ENCODE measurements at places on chromosomes 5 and 9. TPM values are rescaled to one million over a fixed set of nuclear protein-coding genes. Genes with fewer than 3 reads are reported as not detected.

DNA sequence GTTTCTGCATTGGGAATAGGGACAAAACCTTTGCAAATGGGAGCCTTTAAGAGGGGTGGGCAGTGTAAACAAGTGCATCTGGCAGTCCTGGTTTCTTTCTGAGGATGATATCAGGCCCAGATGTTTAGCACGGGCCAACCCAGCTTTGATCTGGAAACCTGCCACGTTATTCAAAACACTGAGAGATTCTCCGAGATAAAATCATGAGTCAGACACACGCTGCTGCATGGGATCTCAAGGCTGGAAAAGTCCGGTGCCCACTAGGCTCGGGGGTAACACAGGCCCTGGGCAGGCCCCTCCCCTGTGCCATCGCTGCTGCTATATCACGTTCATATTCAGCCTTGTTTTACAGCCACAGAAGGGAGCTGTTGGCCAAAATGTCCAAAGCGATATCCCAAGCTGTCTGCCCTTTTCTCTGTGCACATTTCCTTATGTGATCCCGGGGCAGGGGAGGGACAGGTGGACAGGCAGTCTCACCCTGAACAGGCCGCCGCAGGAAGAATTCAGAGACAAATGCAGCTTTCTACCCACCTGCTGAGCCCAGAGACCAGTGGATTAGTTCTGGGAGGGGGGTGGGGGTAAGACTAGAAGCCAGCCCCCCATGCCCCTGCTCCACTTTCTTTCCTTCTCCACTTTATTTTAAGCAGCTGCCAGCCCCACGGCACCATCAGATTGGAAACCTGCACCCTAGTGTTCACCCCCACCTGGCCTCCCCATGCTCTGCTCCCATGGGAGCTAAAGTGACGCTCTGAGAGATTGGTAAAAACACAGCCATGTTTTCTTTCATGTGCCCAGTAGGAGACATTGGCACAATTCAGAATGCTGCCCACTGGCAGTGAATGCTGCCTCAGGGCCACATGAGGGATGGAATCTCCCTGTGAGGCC is 63.1 kb downstream of the TMOD1 start:
- H3K36me3 ChIP-seq = no peaks in the 10 kb centered on the region
- H3K27me3 ChIP-seq = no peaks in the 10 kb centered on the region
- H3K4me1 ChIP-seq = no peaks in the 10 kb centered on the region
- H3K4me3 ChIP-seq = no peak overlapping the region

DNA sequence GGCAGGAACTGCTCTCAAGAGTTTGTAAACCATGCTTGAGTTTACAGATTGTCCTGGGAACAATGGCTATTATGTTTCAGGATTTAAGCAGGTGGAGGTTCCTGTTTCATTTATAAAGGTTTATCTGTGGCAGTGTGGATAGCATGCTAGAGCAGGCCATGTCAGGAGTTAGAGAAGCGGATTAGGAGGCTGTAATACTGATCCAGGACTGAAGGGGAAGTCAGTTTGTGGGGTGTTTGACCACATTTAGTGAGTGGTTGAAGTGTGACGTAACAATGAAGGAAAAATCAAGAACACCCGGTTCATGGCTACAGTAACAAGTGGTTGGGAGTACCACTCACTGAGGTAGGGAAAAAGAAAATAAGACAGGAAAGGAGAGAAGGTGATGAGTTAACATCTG is 299.0 kb downstream of the TLR4 start:
- H3K27ac ChIP-seq = no peak overlapping the region
- H3K4me3 ChIP-seq = no peak overlapping the region

- no peaks in the 10 kb centered on the region for H3K4me1 ChIP-seq
- no peak overlapping the region for H3K27ac ChIP-seq
- H3K4me3 ChIP-seq = no peak overlapping the region
Measured at GRCh38 chr5:170627271-170627670, 123.5 kb downstream of the KCNIP1 start.

DNA sequence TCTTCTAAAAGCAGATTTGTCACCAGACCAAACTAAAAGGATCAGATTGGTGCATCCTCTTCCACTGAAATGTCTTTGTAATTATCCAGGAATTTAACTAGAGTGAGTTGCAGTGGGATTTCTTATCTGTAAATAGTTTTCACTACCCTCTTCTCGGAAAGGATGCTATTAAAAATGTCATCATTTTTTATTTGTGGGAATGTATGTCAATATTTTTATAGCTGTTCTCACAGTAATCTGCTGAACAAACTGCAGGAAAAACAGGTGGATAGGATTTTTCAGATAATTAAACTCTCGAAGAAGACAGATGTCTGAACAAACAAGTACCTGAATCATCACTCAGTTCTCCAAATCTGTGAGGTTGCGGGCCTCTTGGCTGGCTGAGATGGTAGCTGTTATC is 62.7 kb downstream of the RAB14 start:
- H3K4me3 ChIP-seq = no peak overlapping the region
- no peak overlapping the region for H3K27ac ChIP-seq
- H3K36me3 ChIP-seq = peaks cover 40% of the 10 kb centered on the region
- no peaks in the 10 kb centered on the region for H3K27me3 ChIP-seq

GRCh38 chr9:79623799-79624721 is 52.3 kb downstream of the TLE4 start:
- no peak overlapping the region for H3K27ac ChIP-seq
- H3K27me3 ChIP-seq = no peaks in the 10 kb centered on the region
- no peak for DNase-seq
- H3K4me3 ChIP-seq = no peak overlapping the region
- H3K4me1 ChIP-seq = no peaks in the 10 kb centered on the region
- H3K36me3 ChIP-seq = no peaks in the 10 kb centered on the region

- no peak for DNase-seq
- no peak overlapping the region for H3K27ac ChIP-seq
- no peaks in the 10 kb centered on the region for H3K36me3 ChIP-seq
- no peaks in the 10 kb centered on the region for H3K4me1 ChIP-seq
Measured at GRCh38 chr9:27766073-27766835, 193.0 kb upstream of the C9orf72 start.

DNA sequence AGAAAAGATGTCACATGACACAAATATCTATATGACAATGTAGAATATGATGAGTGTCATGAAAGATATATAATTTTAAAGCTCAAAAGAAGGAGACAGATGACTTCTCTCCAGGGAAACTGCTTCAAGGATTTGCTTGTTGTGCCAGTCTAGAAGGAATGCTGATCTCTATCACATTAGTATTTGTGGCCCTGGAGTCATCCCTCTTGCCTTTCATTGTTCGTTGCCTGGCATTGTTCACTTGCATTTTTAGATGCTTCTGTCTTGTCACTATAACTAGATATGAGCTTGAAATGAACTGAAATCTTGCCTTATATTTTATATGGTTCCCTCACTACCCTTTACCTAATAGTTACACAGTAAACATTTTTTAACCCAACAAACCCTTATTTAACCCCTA is 207.5 kb downstream of the ZNF608 start:
- H3K36me3 ChIP-seq = no peaks in the 10 kb centered on the region
- H3K27me3 ChIP-seq = no peaks in the 10 kb centered on the region
- no peak for DNase-seq
- H3K4me1 ChIP-seq = no peaks in the 10 kb centered on the region

- no peaks in the 10 kb centered on the region for H3K36me3 ChIP-seq
- no peak overlapping the region for H3K4me3 ChIP-seq
- no peaks in the 10 kb centered on the region for H3K4me1 ChIP-seq
- DNase-seq = no peak
Measured at GRCh38 chr5:52789378-52789777, 1.7 kb downstream of the ITGA1 start.

GRCh38 chr5:35822511-35822910 is 34.2 kb upstream of the IL7R start:
- H3K4me1 ChIP-seq = no peaks in the 10 kb centered on the region
- DNase-seq = no peak
- no peaks in the 10 kb centered on the region for H3K27me3 ChIP-seq
- H3K27ac ChIP-seq = no peak overlapping the region

DNA sequence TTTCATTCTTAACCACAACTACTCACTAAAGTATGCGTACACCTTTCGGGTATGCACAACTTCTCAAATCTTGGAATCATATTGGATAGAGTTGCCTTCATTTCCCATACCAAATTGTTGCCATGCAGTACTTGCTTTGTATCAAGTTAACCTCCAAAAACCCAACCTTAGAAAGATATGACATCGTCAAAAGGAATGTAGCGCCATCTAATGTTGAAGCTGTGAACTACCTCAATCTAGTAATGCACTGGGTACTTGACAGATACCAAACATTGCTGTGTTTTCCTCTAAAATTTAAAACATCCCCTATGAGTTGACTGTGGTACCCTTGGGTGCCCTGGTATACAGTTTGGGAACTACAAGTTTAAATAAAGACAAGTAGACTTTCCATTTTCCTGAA is 318.4 kb downstream of the ARL15 start:
- no peaks in the 10 kb centered on the region for H3K27me3 ChIP-seq
- H3K4me1 ChIP-seq = peaks cover 7% of the 10 kb centered on the region
- no peak for DNase-seq
- H3K4me3 ChIP-seq = no peak overlapping the region
- H3K36me3 ChIP-seq = no peaks in the 10 kb centered on the region
- H3K27ac ChIP-seq = no peak overlapping the region

DNA sequence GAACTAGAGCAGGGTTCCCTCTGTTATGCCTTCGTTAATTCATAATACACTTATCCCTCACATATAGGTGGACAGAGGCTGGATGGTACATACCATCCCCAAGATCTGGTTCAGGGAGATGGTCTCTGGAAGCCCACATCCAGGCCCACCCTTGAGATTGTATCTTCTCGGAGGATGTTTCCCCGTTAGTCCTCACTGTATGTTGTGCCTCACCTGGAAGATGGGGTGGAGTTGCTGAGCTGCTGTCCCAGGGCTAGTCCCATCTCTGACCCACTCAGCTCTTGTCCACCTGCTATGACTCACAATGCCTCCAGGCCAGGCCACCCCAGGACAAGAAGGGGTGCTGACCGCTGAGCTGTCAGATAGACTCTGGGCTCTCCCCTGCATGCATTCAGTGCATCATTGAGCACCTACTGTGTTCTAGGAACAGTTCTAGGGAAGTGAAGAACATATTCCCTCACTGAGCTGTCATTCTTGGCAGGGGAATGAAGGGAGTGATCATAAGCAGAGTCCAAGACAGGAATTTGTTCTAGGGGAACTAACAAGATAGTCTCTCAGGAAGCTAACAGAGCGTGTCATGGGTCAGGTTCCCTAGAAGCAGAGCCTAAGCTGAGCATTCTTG is at the start of gene CBY3:
Gene CBY3 (minus strand): TSS at position 255 of the 622 bp plus-strand sequence. CDS start 116 bp downstream, at position 139.
- DNase-seq = no peak
- H3K27me3 ChIP-seq = no peaks in the 10 kb centered on the region
- peaks cover 3% of the 10 kb centered on the region for H3K4me1 ChIP-seq
- H3K4me3 ChIP-seq = no peak within 1 kb of the TSS
- H3K27ac ChIP-seq = no peak within 1 kb of the TSS

- DNase-seq = no peak
- H3K36me3 ChIP-seq = peaks cover 47% of the 10 kb centered on the region
- H3K4me3 ChIP-seq = no peak overlapping the region
- no peaks in the 10 kb centered on the region for H3K27me3 ChIP-seq
- H3K27ac ChIP-seq = no peak overlapping the region
- no peaks in the 10 kb centered on the region for H3K4me1 ChIP-seq
Measured at GRCh38 chr9:13110766-13111417, 168.6 kb downstream of the MPDZ start.

GRCh38 chr9:89815061-89815902 is 210.5 kb downstream of the GADD45G start:
- no peak overlapping the region for H3K27ac ChIP-seq
- H3K27me3 ChIP-seq = no peaks in the 10 kb centered on the region
- H3K4me1 ChIP-seq = peaks cover 3% of the 10 kb centered on the region
- DNase-seq = peak; percentile 26
- H3K36me3 ChIP-seq = no peaks in the 10 kb centered on the region

DNA sequence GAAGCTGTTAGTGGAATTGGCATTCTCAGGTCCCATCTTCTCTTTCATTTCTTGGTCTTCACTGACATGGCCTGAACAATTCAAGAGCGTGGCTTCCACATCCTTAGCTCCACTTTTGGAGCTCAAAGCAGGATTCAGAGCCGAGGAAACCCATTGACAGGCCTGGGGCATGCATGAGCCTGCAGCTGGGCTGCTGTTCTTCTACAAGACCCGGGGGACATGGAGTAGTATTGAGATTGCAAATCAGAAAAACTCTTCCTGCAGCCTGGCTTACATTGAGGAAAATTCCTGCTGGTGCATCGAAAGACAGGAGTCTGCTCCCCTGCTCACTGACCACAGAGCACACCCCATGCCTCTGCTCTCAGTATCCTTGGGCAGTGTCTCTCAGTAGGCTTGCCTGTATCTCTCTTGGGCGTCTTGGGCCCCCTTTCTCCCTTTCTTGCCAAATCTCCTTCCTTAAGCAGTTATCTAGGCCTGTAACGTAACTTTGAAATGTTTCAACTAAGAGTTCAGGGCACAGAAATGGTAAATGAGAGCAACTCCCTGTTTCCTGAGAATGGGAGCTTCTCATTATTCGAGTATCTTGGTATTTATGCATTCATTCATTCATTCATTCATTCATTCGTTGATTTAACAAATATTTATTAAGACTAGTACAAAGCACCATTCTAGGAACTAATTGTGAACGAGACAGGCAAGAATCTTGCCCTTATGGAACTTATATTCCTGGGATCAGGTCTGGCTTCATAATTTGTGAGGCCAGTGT is 603.6 kb upstream of the CLINT1 start:
- H3K4me1 ChIP-seq = no peaks in the 10 kb centered on the region
- H3K36me3 ChIP-seq = no peaks in the 10 kb centered on the region
- H3K4me3 ChIP-seq = no peak overlapping the region

GRCh38 chr5:459562-460272 is 16.7 kb downstream of the EXOC3 start:
- no peaks in the 10 kb centered on the region for H3K4me1 ChIP-seq
- H3K4me3 ChIP-seq = no peak overlapping the region
- no peaks in the 10 kb centered on the region for H3K27me3 ChIP-seq
- peak; percentile 17 for DNase-seq

DNA sequence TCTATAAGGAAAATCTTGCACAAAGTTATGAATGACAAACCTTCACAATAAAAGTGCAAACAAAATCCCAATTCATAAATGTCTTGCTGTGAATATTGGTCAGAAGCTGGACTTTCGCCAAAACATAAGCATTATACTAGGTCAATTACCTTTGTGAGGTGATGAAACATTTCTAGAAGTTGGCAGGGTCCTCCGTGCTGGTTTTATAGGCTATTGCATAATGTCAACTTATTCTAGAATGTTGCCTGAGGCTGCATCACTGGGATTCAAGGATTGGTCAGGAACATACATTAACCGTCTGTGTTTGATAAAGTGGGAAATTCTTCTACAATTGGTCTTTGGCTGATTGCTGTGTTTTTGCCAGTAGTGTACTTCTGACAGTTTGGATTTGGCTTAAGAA is 49.8 kb upstream of the PALM2AKAP2 start:
- no peak overlapping the region for H3K27ac ChIP-seq
- H3K27me3 ChIP-seq = no peaks in the 10 kb centered on the region
- H3K4me1 ChIP-seq = no peaks in the 10 kb centered on the region
- H3K36me3 ChIP-seq = no peaks in the 10 kb centered on the region
- no peak for DNase-seq

TGFBI gene
- 2.8 TPM for total RNA-seq

GARIN3 gene
- not detected for total RNA-seq

CCL21 gene
- not detected for total RNA-seq

GPX8 gene
- 47.9 TPM for total RNA-seq

IL31RA gene
- total RNA-seq = not detected

STPG3 gene
- not detected for total RNA-seq

STOML2 gene
- 161 TPM for total RNA-seq

PCDHA3 gene
- total RNA-seq = 1.2 TPM
